ENCODE measurements at places on chromosomes 12 and 14.
A peak's percentile ranks its signal among the peaks of the same experiment; 100 is the strongest.

GRCh38 chr14:32059702-32060101 is 17.4 kb upstream of the ARHGAP5 start:
- DNase-seq = no peak

DNA sequence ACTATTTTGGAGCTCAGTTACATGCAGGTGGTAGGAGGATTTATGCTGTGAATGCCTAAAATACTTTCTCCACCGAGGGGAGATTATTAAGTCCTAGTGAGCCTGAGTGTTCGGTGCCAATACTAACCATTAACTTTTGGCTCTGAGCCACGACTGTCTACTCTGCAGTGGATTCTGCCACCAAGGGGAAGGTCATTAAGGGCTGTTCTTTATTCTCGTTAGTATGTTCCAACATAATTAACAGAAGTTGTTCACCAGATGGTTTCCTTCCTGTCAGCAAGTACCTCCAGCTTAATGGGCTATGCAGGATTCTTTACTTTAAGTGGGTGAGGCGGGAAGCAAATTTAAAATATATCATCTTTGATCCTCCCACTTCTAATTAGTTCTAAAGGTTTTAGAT is 326.3 kb downstream of the BMP4 start:
- DNase-seq = no peak

- no peak for DNase-seq
These were observed 34.6 kb downstream of the P2RX7 start for GRCh38 chr12:121167232-121167820.

- no peak for DNase-seq
These were observed 12.5 kb downstream of the ISM2 start for GRCh38 chr14:77485901-77486678.

DNA sequence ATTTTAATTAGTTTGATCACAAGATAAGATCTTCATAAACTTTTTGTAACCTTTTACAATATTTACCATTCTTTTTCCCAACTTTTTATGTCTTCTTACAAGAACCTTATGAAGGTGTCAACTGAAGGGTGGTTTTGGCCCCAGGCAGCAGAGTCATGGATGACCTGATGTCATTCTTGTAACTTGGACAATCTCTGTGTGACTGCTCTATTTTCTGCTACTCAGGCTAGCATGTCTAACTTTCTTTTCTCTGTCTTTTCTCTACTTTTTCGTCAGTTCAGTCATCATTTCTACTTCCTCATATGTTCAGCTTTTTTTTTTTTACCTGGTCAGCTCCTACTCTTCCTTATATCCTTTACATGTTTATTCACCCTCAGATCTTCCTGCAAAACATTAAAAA is 150.7 kb upstream of the PTPRQ start:
- DNase-seq = no peak

GRCh38 chr14:35252451-35252868 is 39.7 kb upstream of the PSMA6 start:
- no peak for DNase-seq

DNA sequence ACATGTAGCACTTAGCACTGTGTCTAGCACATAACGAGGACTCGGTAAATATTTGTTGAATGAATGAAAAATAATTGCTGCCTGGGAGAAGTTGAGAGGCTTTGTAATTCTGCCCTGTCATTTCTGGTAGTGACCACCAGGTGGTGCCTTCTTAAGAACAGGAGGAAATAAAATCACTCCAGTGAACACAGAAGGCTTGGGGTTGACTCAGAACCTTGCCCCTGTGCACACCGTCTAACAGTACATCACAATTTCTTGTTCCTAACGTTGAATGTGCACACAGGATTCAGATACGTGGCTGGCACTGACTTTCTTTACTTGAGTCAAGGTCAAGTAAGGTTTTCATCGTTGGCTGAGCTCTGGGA is 91.8 kb downstream of the RGS6 start:
- peak; percentile 7 for DNase-seq

DNA sequence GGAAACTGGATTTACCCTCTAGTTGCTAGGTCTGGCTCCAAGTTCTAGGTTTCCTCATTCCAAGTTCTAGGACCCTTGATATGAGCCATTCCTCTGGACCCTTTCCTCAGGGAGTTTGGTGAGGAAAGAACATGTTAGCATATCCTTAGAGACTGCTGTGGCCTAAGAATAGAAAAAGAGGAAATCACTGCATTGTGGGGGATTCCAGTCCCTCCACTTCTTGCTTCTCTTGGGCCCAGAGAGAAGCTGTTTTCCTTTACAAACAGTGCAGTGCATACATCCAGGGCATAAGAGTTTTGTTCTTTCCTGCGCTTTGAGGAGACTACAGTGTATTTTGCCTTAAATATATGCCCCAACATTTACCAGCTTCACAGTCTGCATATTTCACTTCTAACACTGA is 59.0 kb downstream of the LLPH start:
- no peak for DNase-seq

DNA sequence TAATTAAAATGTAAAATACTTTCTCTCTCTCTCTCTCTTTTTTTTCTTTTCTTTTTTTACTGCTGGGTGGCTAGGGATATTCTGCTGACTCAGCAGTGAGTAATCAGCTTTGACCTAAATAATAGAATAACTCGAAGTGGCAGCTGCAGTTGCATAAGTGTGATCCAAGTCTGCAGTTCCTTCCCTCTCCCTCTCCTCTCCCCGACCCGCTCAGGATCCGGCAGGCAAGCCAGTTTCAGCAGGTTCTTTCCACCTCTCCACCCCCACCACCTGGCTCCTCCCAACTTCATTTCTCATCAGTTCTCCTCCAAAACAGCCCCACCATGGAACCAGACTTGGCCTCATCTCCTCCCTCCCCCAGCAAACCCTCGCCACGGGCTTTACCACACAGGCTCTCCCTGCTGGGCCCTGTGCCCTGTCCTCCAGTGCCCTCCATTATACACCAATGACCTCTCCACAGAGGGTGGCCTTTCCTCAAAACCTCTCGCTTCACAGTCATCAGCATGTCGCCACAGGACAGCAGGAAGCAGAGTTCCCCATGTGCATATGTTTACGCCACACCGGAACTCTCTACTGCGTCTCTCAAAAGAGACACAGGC is 22.4 kb downstream of the SLC7A8 start:
- no peak for DNase-seq

DNA sequence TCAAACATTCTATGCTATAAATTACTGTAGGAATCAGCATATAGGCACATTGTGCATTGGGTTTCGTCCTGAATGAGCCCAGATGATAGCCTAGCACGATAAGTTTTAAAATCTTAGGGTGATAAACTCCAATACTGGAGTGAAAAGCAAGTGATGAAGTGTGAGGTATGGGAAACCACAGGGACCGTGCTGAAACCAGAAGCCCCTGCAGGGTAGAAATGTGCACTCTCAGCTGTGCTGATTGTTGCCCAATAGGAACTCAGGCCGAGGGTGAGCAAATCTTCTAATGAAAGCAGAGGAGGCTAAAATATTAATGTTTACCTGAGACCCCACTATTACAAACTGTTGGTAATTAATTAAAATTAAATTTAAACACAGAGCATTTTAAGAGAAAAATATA is 1486.6 kb downstream of the AACS start:
- no peak for DNase-seq

DNA sequence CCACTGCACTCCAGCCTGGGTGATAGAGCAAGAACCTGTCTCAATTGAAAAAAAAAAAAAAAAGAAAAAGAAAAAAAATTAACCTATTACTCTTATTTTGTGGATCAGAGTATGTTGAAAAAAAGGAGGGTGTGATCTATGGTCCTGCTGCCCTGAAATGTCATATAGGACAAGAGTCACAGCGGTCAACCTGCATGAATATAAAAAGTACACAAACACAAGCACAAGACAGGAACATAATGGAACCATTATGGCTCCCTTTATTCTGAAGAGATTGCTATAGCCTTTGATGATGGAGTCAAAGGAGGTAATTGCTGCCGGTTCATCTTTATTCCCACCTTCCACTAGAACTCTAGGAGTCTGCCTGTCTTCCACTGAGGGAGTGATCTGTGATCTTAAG is 96.9 kb downstream of the NTN4 start:
- DNase-seq = no peak

- DNase-seq = no peak
These were observed 137.6 kb upstream of the SSTR1 start for GRCh38 chr14:38070061-38070588.
